ENCODE measurements at places on chromosomes 4 and X.
A peak's percentile ranks its signal among the peaks of the same experiment; 100 is the strongest.

DNA sequence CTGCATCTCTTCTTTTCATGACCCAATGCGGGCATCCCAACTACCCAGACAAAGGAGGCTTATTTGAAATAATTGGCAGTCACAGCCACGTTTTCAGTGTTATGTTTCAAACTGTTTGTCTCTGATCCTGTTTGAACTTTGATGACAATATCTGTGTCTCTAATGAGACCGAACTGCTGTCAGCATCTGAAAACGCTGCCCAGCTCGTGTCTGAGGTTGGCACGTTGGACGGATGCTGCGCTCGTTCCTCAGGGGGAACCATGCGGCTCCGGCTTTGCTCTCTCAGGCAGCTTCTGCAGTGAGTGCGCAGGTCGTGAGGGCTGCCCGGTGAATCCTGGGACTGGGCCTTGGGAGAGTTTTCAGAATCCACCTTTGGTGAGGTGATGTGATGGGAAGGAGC, 58.4 kb upstream of the SORBS2 start:
- no peak for DNase-seq

GRCh38 chr4:128974136-128974581, 119.2 kb downstream of the SCLT1 start:
- DNase-seq = no peak

DNA sequence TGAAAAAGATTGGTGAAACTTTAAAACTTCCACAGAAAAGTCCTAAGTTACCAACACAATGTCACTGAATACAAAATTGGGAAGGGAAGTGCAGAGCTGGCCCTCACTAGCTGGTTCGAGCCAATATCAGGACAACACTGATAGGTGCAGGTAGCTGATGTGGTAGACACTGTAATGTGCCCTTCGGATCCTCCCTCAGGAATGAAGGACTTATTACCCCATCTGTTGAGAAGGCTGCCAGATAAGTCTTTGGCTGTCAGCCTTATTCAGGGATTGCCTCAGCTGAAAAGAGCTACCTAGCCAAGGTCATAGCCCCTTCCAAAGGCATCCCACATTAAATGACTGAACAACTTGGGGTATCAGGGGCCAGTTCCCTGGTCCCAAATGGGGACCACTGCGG, 5.3 kb downstream of the MCF2 start:
- DNase-seq = no peak

DNA sequence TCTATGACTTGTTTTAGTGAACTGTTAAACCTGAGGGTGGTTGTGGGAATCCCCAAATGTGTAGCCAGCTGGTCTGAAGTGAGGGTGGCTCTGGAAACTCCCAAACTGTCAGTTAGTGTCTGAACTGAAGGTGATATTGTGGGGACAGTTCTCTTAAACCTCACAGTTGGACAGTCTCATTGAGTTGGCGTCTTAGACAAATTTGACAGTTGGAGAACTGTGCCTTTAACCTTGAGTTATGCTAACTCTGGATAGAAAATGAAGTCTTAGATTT, 20.7 kb upstream of the CTSO start:
- DNase-seq = no peak

GRCh38 chr4:176291748-176292147, 22.7 kb upstream of the ASB5 start:
- no peak for DNase-seq

- DNase-seq = no peak
Observed at GRCh38 chrX:113545040-113545439, 704.4 kb upstream of the AMOT start.

DNA sequence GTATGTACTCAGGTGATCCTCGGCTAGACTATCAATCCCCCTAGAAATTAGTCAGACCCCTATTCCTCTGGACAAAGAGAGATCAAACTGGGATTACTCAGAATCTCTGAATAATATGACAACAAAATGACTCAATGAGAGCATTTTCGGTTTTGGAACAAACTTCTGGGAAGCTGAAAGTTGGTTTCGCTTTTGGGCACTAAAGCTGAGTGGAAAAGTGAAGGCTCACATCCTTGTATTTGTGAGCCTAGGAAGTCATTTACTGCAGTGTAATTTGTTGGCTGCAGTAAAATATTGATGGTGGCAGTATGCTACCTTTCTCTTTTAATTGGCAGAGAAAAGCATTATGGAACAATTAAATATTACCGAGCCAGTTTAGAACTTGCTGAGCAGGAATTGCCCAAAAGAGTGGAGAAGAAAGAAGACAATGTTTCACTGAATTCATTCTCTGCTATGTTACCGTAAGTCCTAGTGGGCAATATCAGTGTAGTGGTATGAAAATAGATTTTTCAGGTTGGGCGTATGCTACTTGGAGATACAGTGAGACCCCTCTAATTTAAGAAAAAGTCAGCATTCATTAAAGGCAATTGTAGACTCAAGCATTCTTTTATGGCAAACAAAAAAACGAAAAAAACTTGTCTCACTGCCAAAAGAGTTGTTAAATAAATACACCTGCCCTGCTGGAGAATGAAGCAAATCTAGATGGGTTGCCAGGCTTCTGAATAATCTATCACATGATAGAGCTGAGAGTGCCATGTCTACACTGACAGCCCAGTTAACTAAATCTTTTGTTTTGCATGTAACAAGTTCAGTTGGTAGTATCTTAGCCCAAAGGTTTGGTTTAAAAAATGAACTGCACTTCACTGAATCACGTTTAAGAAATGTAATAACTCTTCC, 69.6 kb downstream of the AGTR2 start:
- no peak for DNase-seq

DNA sequence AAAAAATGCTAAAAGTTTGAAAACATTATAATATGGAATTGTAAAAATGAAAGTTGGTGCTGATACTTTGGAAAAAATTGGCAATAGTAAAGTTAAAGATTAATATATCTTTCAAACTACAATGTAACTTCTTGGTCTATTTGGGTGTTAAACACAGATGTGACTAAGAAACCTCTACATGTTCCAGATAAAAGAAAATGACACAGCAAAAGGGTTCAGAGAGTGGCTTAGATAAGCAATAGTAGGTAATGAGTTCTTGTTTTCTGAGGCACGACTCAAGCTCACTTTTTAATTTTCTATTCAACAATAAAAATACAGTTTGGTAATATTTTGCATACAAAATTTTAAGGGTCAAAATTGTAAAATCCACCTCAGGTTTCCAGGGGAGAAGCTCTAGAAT, 292.7 kb downstream of the GALNTL6 start:
- DNase-seq = no peak

DNA sequence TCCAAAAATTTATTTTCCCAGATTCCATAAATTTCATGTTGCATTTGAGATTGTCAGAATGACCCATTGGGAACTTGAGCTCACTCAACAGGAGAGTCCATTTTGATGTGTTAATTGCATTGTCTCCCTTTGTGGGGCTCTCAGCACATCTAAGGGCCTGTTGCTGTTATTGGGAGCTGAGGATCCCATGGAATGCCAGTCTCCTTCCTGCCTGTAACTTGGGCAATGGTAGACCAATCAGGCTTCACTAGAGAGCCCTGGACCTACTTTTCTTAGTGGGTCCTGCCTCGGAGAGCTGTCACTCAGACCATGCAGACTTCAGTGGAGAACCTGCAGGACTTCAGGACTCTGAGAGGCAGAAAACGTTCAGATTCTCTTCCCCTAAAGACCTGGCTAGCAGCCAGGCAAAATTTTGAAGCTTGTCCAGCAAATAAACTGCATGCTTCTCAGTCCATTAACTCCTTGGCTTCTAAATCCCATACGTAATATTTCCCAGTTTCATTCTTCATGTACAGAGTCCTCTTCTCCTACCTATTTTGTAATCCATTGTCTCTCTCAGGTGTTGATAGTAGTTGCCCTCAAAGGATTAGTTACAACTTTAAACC, 25.1 kb downstream of the OCRL start:
- no peak for DNase-seq

DNA sequence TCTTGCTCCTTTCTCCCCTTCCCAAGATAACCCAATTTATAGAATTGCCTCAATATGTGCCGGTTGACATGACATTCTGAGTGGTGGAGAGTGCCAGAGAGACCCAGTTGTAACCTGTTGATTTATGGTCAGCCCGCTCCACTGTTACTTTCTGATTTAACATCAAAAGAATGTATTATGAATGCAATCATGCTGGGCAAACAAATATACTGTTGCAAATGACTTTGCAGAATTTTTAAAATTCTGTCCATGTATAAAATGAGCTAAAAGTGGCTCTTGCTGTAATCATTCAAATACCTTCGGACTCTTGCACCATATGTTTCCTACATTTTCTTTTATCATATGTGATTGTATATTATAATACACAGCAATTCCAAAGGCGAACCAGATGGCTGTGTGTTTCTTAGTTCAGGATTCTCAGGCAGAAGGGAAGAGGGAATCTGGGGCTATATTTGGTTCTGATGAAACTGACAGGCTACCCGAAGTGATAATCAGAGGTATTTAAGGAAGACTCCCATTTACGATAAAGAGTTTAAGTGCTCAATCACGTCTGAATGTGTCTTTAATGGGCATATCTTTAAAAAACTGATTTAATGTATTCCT, 131.7 kb downstream of the CLCN4 start:
- DNase-seq = no peak

GRCh38 chr4:173415092-173415491, 16.2 kb upstream of the SCRG1 start:
- DNase-seq = no peak

GRCh38 chr4:120007896-120008436, 58.7 kb downstream of the MAD2L1 start:
- no peak for DNase-seq

DNA sequence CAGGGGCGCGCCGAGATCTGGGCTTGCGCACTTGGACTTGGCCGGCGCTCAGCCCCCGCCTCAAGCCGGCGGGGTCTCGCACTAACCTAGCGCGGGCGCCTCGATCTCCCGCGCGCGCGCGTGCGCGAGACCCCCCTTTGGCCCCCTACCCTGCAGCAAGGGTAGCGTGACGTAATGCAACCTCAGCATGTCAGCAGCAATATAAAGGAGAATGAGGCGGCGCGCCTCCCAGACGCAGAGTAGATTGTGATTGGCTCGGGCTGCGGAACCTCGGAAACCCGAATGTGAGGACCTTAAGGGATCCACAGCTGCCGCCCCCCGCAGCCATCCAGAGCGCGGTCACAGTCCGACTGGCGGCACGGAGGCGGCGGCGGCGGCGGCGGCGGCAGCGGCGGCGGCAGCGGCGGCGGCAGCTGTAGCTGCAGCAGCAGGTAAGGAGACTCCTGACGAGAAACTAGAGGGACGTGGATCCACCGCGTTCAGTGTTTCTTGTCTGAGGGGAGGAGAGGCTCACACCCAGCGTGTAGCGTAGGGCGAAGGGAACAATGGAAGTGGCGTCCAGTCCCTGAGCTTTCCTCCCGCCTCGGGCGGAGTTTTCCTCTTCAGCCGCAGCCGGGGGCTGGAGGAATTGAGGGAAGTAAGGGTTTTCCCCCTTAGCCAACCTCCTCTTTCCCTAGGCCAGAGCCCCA, at the start of the genes SATL1 and ZNF711:
TSS of gene SATL1 (minus strand) at position 19 of the 689 bp plus-strand sequence. CDS start 134,811 bp downstream, outside the sequence.
TSS of gene ZNF711 (plus strand) at position 231 of the 689 bp plus-strand sequence. CDS start 3,582 bp downstream, outside the sequence.
- peak; percentile 14 for DNase-seq

- no peak for DNase-seq
Observed at GRCh38 chr4:83013902-83014301, 3.3 kb upstream of the LIN54 start.

- DNase-seq = no peak
Observed at GRCh38 chr4:189502841-189503435, 437.7 kb upstream of the FRG1 start.

DNA sequence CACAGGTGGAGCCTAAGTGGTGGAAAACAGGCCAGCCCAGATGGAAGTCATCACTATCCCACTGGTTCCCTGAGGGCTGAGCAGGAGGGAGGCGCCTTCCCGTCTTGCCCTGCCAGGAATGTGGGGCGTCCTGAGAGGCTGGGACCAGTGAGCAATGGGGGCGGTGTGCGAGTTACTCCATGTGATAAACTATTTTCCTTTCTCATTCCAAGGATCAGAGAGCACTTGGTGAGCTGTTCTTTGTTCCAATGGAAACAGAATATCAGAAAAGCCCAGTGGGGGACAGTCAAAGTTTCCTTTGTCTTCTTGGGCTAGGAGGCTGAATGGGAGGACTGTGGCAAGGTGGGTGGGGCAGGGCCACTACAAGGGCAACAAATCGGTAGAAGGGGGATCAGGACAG, 86.2 kb downstream of the NHSL2 start:
- DNase-seq = no peak

All from activated naive CD8-positive, alpha-beta T cell treated with anti-CD3 and anti-CD28 coated beads, Interleukin-2, amount 50 U/mL, for 24 hours (primary cell).